Psoas muscle (tissue), 8 donors: ENCODE measurements at places on chromosomes 16 and 17. TPM values are rescaled to one million over a fixed set of nuclear protein-coding genes. Genes with fewer than 3 reads are reported as not detected.

Gene JUP
- 34.5 TPM for total RNA-seq

- DNase-seq, result no peak
These were observed 8.5 kb downstream of the ALDH3A2 start for GRCh38 chr17:19656851-19657581.

DNA sequence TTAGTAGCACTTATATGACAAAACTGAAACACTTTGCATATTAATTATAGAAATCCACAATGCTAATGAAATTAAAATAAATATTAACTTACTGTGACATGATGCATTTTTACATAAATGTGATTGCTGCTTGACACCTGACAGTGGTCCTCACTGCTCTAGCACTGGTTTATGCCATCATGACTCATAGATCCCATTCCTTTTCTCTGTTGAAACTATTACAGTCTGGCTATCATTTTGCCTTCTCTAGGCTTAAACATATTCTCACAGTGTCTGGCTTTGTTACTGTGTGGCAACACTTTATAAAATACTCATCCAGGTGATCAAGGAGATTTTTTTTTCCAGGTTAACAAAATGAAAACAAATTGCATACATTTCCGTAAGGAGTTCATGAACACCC is 108.0 kb downstream of the MRTFB start:
- DNase-seq, result no peak

DNA sequence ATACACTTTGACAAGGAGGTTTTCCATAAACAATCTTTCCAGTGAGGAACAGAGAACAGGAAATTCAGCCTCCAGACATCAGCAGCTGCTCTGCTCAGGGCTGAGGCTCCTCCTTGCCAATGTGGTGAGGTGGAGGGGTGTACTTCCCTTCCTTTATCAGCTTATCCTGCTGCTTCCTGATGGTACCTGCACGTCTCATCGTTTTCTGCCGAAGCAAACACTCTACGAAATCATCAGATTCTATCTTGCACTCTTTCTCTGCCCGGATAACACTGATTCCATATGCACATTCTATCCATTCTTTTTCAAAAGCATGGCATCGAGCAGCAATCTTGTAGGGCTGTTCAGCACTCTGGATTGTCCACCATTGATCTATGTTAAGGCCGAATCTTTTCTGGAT is 15.4 kb upstream of the SEZ6 start:
- no peak for DNase-seq

GRCh38 chr17:34859652-34860051 is 101.6 kb downstream of the CCT6B start:
- DNase-seq, result no peak

- DNase-seq, result peak; percentile 71
These were observed 26.5 kb upstream of the LASP1NB start for GRCh38 chr17:38898812-38899348.

DNA sequence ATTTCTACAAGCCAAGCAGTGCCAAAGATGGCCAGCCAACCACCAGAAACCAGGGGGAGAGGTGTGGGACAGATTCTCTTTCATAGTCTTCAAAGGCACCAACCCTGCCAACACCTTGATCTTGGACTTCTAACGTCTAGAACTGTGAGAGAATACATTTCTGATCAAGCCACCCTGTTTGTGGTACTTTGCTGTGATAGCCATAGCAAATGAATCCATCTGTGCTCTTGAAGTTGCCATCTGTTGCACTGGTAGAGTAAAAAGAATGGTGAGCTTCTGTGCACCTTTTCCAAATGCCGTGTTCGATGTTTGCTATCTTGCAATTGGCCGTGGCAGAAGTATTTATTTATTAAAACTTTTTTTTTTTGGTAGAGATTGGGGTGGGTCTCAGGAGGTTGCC is 16.7 kb upstream of the ADGRG1 start:
- no peak for DNase-seq

Gene IL34
- 6.5 TPM for total RNA-seq

Gene CTRB2
- not detected for total RNA-seq

Gene ACOX1
- total RNA-seq, result 63.4 TPM

- no peak for DNase-seq
These were observed 101.9 kb downstream of the KCNJ2 start for GRCh38 chr17:70271200-70271599.

DNA sequence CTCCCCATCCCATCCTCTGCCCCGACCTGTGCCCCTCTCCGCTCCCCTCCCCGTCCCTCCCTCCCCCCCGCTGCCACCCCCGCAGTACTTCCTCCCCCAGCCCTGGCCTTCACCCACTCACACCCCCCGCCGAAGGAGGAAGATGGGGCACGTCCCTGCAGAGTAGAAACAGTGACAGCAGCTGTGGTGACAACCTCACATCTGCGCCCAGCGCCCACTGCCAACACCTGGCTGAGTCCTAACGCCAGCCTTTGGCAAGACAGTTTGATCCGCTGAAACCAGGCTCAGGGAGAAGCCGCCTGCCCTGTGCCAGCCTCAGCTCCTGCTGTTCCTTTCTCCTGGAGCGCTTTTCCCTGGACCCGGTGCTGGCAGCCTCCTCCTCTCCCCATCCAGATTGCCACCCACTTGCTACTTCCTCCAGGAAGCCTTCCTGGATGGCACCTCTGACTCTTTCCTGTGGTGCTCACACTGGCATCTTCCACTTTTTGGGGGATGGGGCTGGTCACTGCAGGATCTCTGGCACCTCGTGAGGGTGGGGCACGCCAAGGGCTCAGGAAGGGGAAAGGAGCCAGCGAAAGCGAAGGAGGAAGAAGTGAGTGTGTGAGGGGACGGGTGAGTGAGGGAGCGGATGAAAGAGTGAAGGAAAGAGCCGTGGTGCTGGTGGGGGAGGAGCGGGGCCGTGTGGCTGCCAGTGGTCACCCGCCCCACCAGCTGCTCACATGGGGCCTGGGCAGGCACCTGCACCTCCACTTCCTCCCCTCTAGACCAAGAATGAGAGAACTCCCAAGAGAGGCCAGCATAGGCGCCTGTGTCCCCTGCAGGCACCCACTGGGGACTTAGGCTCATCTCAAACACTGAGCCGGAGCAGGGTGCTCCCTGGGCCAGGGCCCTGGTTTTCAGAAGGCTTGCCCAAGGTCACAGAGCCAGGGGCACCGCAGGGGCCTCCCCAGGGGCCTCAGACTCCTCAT is 27.0 kb downstream of the ZFPM1 start:
- DNase-seq, result no peak

GRCh38 chr16:544517-544916 is 15.7 kb upstream of the PRR35 start:
- no peak for DNase-seq

Gene SLC9A5
- 1.7 TPM for total RNA-seq

DNA sequence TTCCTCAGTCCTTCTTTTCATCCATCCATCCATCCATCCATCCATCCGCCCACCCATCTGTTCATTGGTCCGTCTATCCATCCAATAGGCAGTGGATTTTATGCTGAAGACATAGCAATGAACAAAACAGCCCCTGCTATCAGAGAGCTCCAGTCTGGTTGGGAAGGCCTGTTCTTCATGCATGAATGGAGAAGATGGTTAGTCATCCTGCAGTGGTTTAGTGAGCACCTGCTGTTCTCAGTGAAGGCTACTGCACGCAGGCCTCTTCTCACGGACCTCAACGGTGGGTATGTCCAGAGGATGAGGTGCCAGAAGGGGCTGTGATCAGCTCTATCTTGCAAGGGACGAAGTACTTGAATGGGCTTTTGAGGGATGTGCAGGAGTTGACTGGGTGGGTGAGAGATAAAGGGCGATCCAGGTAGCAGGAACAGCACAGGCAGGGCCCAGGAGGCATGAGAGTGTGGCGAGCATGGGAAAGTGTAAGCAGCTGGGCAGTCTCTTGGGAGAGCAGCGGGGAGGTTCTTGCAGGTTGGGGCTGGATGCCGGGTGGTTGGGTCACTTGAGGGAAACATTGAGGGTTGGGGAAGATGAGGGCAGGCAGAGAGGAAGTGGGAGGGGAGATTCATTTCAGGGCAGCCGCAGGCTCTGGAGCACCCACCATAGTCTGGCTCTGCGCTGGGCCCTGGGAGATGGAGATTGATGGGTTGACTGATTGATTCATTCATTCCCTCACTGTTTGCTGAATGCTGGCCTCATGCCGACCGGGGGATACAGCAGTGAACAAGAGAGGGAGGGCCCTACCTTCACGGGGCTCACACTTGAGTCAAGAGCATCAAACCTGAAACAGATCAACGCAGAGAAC is 115.0 kb upstream of the CIBAR2 start:
- DNase-seq, result no peak

- DNase-seq, result no peak
These were observed 1.0 kb downstream of the MSI2 start for GRCh38 chr17:57257195-57257894.

DNA sequence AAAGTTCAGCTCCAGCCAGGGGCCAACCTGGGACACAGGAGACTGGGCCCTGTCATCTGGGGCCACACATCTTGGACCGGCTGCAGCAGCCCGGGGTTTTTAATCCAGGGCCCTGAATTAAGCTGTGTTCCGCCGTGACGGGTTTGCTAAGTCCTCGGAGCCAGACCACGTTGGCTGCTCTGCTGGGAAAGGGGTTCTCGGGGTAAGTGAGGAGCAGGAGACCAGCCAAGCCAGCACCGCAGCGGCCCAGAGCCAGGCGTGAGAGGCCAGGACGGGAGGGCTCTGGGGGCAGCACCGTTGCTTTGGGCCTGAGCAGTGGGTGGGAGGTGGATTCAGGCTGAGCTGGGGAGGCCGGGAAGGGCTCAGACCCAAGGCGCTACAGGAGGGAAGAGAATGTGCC is 31.3 kb upstream of the CBX4 start:
- no peak for DNase-seq

- peak; percentile 68 for DNase-seq
These were observed 16.8 kb downstream of the IL4R start for GRCh38 chr16:27330542-27330941.

DNA sequence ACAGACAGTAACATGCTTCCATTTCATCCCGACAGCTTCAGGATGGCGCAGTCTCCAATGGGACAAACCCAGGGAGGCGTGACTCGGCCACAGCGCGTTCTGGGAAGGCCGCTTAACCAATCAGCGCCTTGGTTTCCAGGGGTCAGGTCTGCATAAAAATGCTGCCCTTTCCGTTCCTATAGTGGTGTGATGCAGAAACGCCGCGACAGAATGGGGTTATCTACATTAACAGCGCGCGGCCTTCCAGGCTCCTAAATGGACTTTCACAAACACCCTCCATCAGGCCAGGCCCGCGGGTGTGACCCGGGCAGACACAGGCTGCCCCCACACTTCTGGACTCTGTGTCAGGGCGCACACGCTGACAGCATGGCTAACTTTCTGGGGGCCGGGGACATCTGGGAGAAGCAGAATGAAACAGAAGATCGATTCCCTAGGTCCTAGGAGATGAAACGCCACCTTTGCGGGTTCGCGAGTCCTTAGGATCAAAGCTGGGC is 792 bp downstream of the TMEM231 start:
- DNase-seq, result peak; percentile 76

GRCh38 chr17:27664606-27664965 is 33.6 kb downstream of the LGALS9 start:
- no peak for DNase-seq

GRCh38 chr16:77049577-77049976 is 141.4 kb upstream of the MON1B start:
- DNase-seq, result no peak

DNA sequence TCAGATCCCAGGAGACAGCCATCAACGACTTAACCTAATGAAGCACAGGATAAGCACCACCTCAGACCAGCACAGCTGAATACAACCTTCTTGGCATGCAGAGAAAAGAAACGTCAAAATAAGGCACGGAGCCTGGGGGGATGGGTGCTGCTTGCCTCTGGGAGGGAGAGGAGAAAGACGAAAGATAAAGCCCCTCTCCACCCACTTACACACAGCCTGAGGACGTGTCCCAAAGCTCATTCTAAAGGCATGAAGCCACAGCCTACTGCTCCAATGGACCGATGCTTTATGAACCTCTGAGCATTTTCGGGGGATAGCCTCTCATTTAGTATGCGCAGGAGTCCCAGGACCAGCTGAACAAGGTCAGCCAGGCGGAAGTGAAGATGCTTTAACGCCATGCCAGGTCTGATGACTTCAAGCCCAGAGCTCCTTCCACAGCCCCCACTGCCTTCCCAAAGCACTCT is 31.1 kb downstream of the ST3GAL2 start:
- DNase-seq, result no peak

DNA sequence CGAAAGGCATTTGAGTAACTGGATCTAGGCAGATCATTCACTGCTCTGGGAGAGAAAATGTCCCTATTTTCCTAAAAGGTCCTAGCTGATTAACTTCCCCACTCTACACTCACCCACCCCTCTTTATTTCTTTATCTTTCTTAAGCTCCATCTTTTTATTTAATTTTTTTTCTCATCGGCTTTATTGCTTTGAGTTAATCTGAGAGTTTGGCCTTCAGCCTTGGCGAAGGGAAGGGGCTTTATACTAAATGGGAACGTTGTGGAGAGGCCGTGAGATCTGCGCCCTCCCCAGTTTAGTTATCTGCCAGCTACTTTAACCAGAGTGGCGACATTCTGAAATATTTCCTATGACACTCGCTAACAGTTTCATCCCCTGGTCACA is 882 bp upstream of the TOX3 start:
- DNase-seq, result no peak

Gene KCNAB3
- 0.77 TPM for total RNA-seq

GRCh38 chr16:19846436-19846835 is 38.2 kb downstream of the GPRC5B start:
- no peak for DNase-seq

DNA sequence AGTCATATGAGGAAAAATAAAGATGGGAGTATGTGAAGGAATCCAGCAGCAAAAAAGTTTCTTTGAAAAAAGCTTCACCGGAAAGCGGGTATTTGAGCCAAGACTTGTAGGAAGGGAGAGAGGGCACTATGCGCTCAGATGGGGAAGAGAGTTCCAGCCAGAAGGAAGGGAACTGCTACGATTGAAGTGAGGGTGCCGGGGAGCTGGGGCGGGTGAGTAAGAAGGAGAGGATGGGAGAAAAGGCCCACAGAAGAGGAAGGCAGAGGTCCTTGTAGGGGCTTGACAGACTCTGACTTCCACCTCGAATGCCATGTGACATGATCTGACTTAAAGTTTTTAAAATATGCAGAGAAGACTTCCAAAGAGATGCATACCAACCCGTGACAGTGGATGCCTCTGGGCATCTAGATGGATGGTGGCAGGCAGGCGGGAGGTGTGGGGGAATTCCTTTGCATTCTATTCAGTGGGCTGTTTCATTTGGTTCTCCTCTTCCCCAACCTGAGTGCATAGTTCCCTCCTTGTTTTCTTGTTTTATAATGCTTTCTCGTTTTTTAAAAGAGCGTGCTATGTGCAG is 44.9 kb downstream of the CDRT4 start:
- DNase-seq, result no peak

DNA sequence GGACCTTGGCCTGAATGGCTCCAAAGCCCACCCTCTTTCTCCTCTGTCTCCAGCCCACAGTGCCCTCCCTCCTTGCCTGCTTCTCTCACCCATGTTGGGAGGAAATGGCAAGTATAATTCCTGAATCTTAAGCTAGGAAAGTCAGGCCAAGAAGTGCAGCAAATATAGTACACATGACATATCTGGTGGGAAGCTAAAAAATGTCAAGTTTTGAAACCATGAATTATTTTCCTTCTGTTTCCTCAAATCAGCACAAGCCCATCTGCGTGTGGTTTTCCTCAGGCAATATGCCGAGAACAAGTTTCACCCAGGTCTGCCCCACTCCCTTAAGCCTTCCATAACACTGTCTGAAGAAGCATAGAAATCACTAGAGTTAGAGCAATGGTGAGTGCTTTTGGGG is 502.8 kb upstream of the CDH11 start:
- DNase-seq, result no peak
